Stimulated activated CD4-positive, alpha-beta T cell treated with anti-CD3 and anti-CD28 coated beads, TNF-alpha, amount 100 ng/mL, for 1 hour (primary cell): ENCODE measurements at places on chromosomes 1 and 21.

DNA sequence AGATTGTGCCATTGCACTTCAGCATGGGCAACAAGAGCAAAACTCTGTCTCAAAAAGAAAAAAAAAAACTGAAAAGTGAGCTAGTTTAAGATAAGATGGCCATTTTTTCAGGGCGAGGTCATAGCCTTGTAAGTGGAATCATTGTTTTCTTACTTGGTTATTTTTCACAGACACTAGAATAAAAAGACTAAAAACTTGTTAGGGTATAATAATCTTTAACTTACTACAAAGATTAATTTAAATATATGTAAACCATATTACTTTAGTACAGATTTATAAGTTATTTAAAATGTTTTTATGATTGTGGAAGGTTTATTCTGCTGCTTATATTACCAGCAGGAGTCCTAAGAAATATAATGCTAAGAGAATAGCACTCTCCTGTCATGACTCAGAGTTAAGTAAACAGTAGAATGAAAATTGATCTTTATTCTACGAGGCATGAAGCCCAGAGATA is 23.5 kb downstream of the ANGPTL1 start:
- no peak for DNase-seq

- peak; percentile 48 for DNase-seq
These were observed 2.4 kb upstream of the MMP23B start for GRCh38 chr1:1629430-1630190.

- DNase-seq, result no peak
These were observed 26.2 kb upstream of the DYNLT5 start for GRCh38 chr1:66725885-66726665.

DNA sequence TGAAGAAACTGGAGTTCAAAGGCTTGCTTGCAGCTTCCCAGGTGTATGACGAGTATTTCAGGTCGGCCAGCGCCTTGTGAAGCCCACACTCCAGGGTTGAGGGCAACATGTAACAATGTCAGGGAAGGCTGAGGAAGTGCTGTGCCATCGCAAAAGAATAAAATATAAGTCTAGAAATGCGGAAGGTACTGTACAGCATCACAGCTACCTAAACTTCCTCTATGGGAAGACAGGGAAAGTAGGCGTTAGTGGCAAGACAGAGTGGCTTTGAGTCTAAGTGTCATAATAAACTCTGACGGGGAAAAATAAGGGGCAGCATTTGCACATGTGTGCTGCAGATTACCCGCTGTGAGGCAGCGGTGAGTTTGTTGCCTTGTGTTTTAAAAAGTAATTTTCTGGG is 28.9 kb downstream of the DOP1B start:
- DNase-seq, result no peak

DNA sequence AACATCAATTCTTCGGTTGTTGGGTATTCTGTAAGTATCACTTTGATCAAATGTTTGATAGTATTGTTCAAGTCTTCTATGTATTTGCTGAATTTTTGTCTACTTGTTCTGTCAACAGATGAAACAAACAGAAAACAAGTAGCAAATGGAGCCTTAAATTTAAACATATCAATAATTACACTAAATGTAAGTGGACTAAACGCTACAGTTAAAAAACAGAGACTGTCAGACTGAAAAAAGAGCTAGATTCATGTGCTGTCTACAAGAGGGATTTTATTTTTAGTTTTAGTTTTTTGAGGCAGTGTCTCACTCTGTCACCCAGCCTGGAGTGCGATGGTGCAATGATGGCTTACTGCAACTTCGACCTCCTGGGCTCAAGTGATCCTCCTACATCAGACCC is 10.7 kb upstream of the RAD54L start:
- DNase-seq, result no peak

DNA sequence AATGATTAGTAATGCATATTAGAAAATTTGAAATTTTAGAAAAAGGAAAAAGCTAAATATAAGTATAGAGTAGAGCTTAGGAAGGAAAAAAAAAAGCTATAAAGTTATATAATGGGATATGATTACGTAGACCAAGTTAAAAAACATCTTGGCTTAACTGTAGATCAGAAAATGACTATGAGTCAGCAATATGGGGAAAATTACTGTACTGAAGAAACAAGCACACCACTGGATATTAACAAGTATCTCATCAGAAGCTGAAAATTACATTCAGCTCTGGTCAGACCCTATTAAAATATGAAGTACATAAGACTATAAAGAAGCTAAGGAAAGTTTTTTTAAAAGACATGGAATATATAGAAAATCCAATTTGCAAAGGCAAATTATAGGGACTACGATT is 19.5 kb downstream of the DNAJC8 start:
- no peak for DNase-seq

DNA sequence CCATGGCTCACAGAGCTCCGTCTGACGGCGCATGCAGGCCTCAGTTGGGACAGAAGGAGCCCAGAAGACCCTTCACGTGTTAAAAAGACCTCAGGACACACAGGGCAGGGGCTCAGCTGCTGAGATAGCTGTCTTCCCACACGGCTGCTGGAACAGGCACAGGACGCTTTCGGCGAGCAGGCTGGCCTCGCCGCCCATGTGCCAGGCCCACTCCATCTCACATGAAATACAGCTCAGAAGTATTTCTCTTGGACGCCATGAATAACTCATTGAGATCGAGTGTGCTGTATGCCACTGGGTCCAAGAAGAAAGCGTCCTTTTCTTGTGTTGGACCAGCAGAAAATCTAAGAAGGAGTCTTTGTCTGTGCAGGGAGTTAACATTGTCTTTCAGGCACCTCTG is 69.6 kb downstream of the SIM2 start:
- DNase-seq, result no peak

DNA sequence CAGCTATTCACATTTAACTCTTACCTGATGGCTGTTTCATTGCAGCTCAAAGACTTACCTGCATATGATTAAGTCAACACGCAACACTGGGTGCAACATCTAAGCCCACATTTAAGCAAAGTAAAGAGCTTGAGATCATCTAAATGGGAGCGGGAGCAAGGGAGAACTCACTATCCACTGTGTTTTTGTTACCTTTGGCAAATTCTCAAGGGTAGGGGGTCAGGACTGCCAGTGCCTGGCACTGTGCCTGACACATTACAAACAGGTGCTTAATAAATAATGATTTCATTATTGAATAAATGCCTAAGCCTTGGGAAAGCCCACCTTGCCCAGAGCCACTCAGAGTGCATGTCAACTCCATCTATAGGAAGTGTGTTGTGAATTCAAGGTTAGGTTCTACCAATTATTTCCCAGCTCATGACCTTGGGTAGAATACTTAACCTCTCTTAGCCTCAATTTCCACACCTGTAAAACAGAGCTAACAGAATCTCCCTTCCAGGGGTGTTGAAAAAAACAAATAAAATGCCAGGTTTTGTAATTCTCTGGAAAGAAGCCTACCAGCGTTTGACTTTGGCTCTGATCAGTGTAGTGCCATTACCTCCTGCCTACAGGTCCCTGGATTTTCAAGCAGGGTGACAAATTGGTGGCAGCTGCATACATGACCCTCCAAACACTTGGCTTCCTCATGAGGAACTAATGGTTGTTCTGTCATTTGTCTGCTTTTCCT is 109.7 kb downstream of the TGFBR3 start:
- DNase-seq, result no peak

- no peak for DNase-seq
These were observed 28.3 kb upstream of the S100A7 start for GRCh38 chr1:153488731-153489130.

DNA sequence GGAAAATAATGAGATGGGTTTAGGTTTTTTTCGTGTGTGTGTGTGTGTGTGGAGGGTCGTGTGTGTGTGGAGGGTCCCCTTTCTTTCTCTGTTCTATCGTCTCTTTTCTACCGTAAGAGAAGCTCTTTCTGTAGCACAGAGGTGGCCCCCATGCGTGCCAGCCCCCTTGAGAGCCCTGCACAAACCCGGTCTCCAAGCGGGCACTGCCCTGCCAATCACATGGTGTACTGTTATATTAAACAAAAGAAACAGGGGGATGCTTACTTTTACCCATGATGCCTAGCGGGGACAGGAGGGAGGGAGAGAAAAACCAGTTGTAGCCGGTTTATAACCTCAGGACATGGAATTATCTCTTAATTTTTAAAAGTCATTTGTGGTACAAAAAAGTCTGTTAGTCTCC is 41.0 kb downstream of the GATAD2B start:
- DNase-seq, result no peak

- no peak for DNase-seq
These were observed 210.0 kb downstream of the PLA2G4A start for GRCh38 chr1:187038784-187039183.

- DNase-seq, result no peak
These were observed 186.7 kb upstream of the NFIA start for GRCh38 chr1:60895701-60896100.

DNA sequence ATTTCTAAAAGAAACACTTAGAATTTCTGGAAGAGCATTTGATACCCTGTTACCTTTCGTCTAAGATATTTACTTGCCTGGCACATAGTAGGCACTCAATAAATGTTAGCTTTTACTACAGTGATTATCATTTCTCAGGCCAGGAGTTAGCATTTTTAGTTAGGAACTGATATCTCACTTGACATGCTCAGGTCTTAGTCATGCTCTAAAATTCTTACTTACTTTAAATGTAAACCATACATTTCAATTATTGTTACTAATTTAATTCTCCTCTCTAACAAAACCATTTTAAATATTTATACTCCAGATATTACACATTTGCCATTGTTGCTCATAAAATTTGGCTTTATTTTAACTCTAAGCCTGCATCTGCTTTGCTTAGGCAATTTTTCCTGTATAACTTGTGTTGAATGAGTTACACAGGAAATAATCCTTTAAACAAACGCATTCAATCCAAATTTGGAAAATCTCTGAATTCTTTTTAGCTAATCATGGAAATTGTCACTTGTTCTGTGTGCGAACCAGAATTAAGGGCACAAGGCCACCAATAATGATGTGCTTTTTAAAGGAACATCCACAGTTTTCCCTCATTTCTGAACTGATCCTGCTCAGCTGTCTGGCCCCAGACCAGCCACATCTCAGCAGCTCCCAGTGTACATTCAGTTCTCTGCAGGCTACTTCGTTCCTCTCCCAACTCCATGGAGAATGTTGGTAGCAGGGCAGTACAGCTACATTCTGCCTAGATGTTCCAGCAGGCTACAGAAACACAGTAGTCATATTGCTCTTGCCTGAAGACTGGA is 15.6 kb downstream of the NIBAN1 start:
- DNase-seq, result no peak

DNA sequence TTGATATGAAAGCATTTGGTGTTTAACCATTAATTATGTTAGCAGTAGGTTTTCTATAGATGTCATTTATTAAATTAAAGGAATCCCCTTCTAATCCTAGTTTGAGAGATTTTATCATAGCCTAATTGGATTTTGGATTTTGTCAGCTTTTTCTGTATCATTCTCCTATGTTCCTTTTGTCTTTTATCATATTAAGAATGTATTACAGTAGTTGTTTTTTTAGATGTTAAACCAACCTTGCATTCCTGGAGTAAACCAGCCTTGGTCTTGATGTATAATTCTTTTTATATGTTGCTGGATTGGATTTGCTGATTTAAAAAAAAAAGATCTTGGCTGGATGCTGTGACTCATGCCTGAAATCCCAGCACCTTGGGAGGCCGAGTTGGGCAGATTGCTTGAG is 5.6 kb downstream of the SETDB1 start:
- DNase-seq, result no peak

DNA sequence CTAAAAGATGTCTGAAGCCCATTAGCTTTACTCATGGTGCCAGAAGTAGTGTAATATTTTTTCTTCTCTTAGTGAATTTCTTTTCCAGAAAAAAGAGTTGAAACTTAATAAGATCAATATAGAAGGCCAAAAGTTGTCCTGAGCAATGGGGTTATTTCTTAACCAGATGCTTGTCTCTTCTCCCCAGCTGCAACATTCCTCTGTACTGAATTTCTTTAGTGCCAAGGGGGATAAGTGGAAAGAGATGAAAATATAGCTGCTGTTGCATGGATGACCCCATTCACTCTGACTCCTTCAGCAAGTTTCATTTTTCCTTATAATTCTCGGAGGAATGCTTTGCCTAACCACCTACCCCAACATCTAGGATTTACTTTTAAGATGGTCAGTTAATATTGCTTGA is 675.0 kb downstream of the USP25 start:
- DNase-seq, result no peak
